ENCODE measurements at places on chromosomes 2 and 18. TPM values are rescaled to one million over a fixed set of nuclear protein-coding genes. Genes with fewer than 3 reads are reported as not detected.

CRYGC gene
- total RNA-seq, result not detected

GULP1 gene
- 11.6 TPM for total RNA-seq

PRSS56 gene
- not detected for total RNA-seq

VSNL1 gene
- total RNA-seq, result 0.67 TPM

CCL20 gene
- total RNA-seq, result not detected

ABHD1 gene
- total RNA-seq, result not detected

ADNP2 gene
- 7.7 TPM for total RNA-seq

ERFE gene
- total RNA-seq, result 0.29 TPM

COL4A4 gene
- total RNA-seq, result 5.7 TPM

PLEKHB2 gene
- 16.4 TPM for total RNA-seq

SCYGR2 gene
- total RNA-seq, result not detected

DNA sequence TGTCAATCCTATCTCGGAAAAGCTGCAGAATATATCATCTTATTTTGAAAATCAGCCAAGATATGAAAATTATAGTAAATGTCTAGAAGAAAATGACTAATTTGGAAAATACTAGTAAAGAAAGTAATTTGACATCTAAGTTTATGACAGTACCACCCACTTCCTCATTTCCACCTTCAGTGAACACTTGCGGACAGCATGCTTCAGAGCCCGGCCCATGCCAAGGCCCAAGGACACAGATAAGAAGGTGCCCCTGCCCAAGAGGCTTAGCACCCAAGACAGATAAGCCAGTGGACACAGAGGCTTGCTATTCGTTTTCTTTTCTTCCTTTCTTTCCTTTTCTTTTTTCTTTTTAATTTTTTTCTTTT, 4.8 kb upstream of the KCNG2 start:
- no peak overlapping the region for H3K27ac ChIP-seq
- no peak overlapping the region for H3K4me3 ChIP-seq
- peaks cover 18% of the 10 kb centered on the region for H3K27me3 ChIP-seq
- H3K4me1 ChIP-seq, result no peaks in the 10 kb centered on the region
- H3K36me3 ChIP-seq, result no peaks in the 10 kb centered on the region

DNA sequence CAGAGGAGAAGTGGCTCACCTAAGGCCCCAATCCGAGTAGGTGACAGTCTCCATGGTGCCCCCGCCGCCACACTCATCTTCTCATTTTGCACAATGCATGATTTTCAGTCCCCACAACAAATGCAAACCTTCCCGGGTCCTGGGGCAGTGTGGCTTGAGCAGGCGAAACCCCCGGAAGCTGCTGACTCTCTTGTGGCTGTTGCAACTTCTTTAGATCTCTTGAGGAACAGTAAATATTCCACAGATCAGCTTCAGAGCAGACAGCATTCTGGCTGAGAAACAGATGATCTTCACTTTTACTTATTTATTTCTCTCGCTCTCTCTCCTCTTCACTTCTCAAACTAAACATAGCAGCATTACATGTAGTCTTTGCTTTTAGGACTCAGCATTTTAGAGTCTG, 51.9 kb downstream of the ASAP2 start:
- DNase-seq, result no peak
- H3K4me1 ChIP-seq, result peaks cover 5% of the 10 kb centered on the region
- H3K36me3 ChIP-seq, result no peaks in the 10 kb centered on the region
- H3K4me3 ChIP-seq, result no peak overlapping the region

DNA sequence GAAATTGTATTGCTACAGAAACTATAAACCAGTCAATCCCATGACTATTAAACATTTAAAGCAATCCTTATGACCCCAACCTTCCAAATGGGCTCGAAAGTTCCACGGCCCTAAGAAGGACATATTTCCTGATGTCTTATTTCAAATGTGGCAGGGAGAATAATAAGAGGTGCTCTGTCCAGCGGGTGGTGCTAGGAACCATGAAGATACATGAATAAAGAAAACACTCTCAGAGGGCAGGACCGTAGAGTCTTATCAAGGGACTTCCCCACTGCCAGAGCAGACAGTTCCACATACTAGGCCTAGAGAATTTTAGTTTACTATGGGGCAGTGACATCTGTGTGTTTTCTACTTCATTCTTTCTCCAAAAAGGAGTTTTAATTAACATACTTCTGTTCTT, 187.1 kb upstream of the PIK3C3 start:
- DNase-seq, result no peak
- H3K36me3 ChIP-seq, result no peaks in the 10 kb centered on the region
- H3K27ac ChIP-seq, result no peak overlapping the region
- no peak overlapping the region for H3K4me3 ChIP-seq
- no peaks in the 10 kb centered on the region for H3K27me3 ChIP-seq
- H3K4me1 ChIP-seq, result no peaks in the 10 kb centered on the region

GRCh38 chr2:188969651-188970050, 4.5 kb upstream of the COL3A1 start:
- no peaks in the 10 kb centered on the region for H3K4me1 ChIP-seq
- no peak overlapping the region for H3K27ac ChIP-seq

DNA sequence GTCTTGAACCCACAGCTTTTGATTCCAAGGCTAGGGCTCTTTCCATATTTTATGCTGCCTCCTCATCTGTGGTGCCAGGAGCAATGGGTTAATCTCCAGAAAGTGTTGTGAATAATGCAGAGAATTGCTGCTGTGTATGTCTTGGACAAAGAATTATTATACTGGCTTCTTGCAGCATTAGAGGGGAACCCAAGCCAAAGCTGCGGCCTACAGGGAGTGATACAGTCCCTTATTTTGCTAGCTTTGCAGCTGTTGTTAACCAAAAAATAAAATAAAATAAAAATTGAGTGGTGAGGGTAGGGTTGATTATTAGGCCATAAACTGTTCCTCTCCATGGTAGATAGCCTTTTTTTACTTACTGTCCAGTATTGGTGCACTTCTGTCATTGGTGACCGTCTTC, 16.7 kb downstream of the WIPF1 start:
- DNase-seq, result no peak
- no peak overlapping the region for H3K27ac ChIP-seq
- no peak overlapping the region for H3K4me3 ChIP-seq
- peaks cover 11% of the 10 kb centered on the region for H3K4me1 ChIP-seq
- H3K27me3 ChIP-seq, result no peaks in the 10 kb centered on the region

DNA sequence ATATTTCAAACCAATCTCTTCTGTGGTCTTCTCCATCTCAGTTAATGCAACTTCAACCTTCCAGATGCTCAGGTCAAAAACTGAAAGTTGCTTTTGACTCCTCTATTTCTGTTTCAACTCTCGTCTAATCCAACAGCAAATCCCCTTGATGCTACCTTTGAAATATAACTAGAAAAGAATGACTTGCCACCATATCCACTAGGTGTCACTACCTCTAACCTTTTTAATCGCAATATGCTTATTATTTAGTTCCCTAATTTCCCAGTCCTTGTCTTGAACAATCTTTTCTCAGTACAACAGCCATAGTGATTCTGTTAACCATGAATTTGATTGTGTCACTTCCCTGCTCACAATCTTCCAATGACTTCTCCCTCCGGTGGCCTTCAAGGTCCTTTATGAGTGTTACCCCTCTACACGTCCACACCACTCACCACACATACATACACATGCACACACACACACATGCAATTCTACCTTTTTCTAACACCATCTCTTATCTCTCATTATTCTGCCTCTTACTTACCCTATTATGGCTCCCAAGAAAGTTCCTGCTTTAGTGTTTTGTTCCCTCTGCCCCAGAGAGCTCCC, 245.5 kb upstream of the KCNJ3 start:
- no peak for DNase-seq
- H3K36me3 ChIP-seq, result no peaks in the 10 kb centered on the region
- H3K4me1 ChIP-seq, result peaks cover 26% of the 10 kb centered on the region
- H3K27ac ChIP-seq, result no peak overlapping the region

GRCh38 chr2:146004462-146004861, 1484.5 kb upstream of the ZEB2 start:
- H3K36me3 ChIP-seq, result no peaks in the 10 kb centered on the region
- no peak for DNase-seq
- H3K4me3 ChIP-seq, result no peak overlapping the region
- H3K27ac ChIP-seq, result no peak overlapping the region
- no peaks in the 10 kb centered on the region for H3K27me3 ChIP-seq
- H3K4me1 ChIP-seq, result no peaks in the 10 kb centered on the region

- peaks cover 37% of the 10 kb centered on the region for H3K36me3 ChIP-seq
- no peak overlapping the region for H3K4me3 ChIP-seq
- no peak overlapping the region for H3K27ac ChIP-seq
- H3K27me3 ChIP-seq, result no peaks in the 10 kb centered on the region
Observed at GRCh38 chr2:26235089-26235488, 9.3 kb downstream of the HADHA start.

DNA sequence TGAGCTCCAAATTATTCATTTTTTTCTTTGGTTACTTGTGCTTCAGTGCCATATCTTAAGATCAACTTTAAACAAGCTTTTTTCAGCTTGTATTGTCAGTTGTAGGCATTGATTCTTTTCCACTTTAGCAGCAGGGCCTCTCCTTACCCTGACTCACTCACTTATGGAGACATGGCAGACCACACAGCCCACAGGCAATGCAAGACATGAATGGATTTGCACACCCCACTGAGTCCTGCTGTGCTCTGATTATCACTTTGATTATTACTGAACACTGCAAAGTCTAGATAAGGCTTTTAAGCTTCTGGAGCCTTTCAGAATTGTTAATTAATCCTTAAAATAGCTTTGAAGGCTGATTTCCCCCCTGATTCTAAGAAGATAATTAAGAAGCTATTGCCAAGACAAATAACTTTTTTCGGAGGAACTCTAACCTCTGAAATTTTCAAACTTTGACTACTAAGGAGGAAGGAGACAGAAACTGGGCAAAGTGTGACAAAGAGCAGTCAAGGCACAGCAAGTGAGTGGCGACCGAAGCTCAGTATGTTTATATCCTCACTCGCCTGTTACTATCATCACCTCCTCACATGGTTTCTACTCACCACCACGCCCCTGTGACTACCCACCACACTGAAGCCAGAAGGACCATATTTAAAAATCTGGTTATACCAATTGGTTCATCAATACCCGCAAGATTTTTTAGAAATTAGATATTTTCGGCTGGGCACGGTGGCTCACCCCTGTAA, 43.3 kb downstream of the CACNB4 start:
- DNase-seq, result no peak
- H3K4me3 ChIP-seq, result no peak overlapping the region
- no peaks in the 10 kb centered on the region for H3K27me3 ChIP-seq

DNA sequence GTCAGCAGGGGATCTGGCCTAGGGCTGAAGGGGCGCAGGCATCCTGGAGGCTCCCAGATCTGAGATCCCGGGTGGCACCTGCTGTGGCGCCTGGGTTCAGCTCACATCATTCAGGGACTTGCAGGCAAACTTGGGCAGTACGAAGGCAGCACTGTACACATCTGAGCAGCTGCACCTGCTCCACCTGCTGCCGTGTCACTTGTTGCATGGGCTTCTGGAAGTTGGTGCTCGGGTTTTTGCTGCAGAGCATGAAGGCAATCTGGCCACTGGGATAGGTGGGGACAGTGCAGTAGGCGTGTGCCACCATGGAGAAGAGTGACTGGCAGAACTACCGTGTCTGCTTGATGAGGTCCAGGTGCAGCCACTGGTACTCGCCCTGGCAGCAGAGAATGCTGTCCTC, 48.6 kb downstream of the UGGT1 start:
- H3K36me3 ChIP-seq, result peaks cover 3% of the 10 kb centered on the region
- no peak overlapping the region for H3K27ac ChIP-seq
- no peak overlapping the region for H3K4me3 ChIP-seq
- H3K4me1 ChIP-seq, result no peaks in the 10 kb centered on the region

GRCh38 chr2:156625360-156626170, 189.4 kb downstream of the GPD2 start:
- no peaks in the 10 kb centered on the region for H3K36me3 ChIP-seq
- no peak overlapping the region for H3K4me3 ChIP-seq
- H3K27ac ChIP-seq, result no peak overlapping the region
- H3K4me1 ChIP-seq, result no peaks in the 10 kb centered on the region

- H3K36me3 ChIP-seq, result no peaks in the 10 kb centered on the region
- H3K27me3 ChIP-seq, result no peaks in the 10 kb centered on the region
- no peak overlapping the region for H3K4me3 ChIP-seq
- no peak overlapping the region for H3K27ac ChIP-seq
- H3K4me1 ChIP-seq, result no peaks in the 10 kb centered on the region
- no peak for DNase-seq
Observed at GRCh38 chr18:46152436-46152807, 48.2 kb downstream of the HAUS1 start.

- no peaks in the 10 kb centered on the region for H3K36me3 ChIP-seq
- no peaks in the 10 kb centered on the region for H3K4me1 ChIP-seq
- no peak overlapping the region for H3K4me3 ChIP-seq
- H3K27me3 ChIP-seq, result no peaks in the 10 kb centered on the region
- H3K27ac ChIP-seq, result no peak overlapping the region
Observed at GRCh38 chr2:240816584-240817495, 3.2 kb downstream of the KIF1A start.

- no peak overlapping the region for H3K27ac ChIP-seq
- H3K4me1 ChIP-seq, result no peaks in the 10 kb centered on the region
- H3K4me3 ChIP-seq, result no peak overlapping the region
- no peaks in the 10 kb centered on the region for H3K27me3 ChIP-seq
Observed at GRCh38 chr2:50438259-50438658, 593.7 kb downstream of the NRXN1 start.

DNA sequence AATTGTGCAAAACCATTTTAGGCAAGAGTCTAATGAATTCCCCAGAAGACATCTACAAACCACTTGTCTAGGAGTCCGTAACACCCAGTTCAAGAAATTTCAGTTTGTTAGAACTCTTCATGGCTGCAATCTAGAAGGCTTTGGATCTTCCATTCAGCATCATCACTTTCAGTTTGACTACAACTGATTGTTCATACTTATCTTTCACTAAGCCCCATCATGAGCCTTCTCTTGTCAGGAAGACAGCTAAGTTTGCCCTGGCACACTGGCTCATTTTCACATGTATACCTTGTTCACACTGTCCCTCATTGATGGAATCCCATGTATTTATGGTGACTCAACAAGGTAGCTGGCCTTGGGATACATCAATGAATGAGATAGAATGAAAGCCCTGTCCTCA, 898.4 kb upstream of the CELF4 start:
- no peak overlapping the region for H3K4me3 ChIP-seq
- H3K36me3 ChIP-seq, result no peaks in the 10 kb centered on the region
- H3K4me1 ChIP-seq, result no peaks in the 10 kb centered on the region
- H3K27ac ChIP-seq, result no peak overlapping the region
- H3K27me3 ChIP-seq, result no peaks in the 10 kb centered on the region

- H3K4me3 ChIP-seq, result no peak overlapping the region
- no peaks in the 10 kb centered on the region for H3K36me3 ChIP-seq
- H3K27me3 ChIP-seq, result no peaks in the 10 kb centered on the region
- peaks cover 8% of the 10 kb centered on the region for H3K4me1 ChIP-seq
Observed at GRCh38 chr2:57760381-57760801, 286.2 kb upstream of the VRK2 start.

Data from pancreas (tissue), 10 donors.